Thoracic aorta endothelial cell (primary cell): ENCODE measurements at places on chromosomes 7 and 10. TPM values are rescaled to one million over a fixed set of nuclear protein-coding genes. Genes with fewer than 3 reads are reported as not detected.

Gene GSDME
- 20.2 and 24.9 TPM in 2 replicates for total RNA-seq

Gene CACNB2
- 0.07 TPM in 1 of 2 replicates, not detected in the other for total RNA-seq

Gene NKX2-3
- total RNA-seq, result 2.4 TPM in 1 of 2 replicates, not detected in the other

Gene TSPAN13
- total RNA-seq, result 25.4 and 37.9 TPM in 2 replicates

Gene PGAM2
- total RNA-seq, result 0.22 TPM in 1 of 2 replicates, not detected in the other

Gene FGFR2
- 0.27 and 0.36 TPM in 2 replicates for total RNA-seq

Gene PNLIPRP3
- not detected in 2 replicates for total RNA-seq

Gene TAS2R4
- total RNA-seq, result 1.1 and 1.7 TPM in 2 replicates

Gene GIMAP2
- 39.8 and 44.8 TPM in 2 replicates for total RNA-seq

Gene CC2D2B
- 0.27 and 0.36 TPM in 2 replicates for total RNA-seq

Gene TFR2
- 0.27 and 0.43 TPM in 2 replicates for total RNA-seq

Gene FAM25C
- total RNA-seq, result not detected in 2 replicates

Gene RADIL
- 0.80 and 2.0 TPM in 2 replicates for total RNA-seq

Gene CRTAC1
- 0.80 and 5.4 TPM in 2 replicates for total RNA-seq

Gene CTTNBP2
- not detected in 2 replicates for total RNA-seq
